ENCODE measurements at places on chromosomes 1 and 21.

- peak; percentile 43 for DNase-seq
Measured at GRCh38 chr1:168234846-168235547, 9.2 kb downstream of the SFT2D2 start.

DNA sequence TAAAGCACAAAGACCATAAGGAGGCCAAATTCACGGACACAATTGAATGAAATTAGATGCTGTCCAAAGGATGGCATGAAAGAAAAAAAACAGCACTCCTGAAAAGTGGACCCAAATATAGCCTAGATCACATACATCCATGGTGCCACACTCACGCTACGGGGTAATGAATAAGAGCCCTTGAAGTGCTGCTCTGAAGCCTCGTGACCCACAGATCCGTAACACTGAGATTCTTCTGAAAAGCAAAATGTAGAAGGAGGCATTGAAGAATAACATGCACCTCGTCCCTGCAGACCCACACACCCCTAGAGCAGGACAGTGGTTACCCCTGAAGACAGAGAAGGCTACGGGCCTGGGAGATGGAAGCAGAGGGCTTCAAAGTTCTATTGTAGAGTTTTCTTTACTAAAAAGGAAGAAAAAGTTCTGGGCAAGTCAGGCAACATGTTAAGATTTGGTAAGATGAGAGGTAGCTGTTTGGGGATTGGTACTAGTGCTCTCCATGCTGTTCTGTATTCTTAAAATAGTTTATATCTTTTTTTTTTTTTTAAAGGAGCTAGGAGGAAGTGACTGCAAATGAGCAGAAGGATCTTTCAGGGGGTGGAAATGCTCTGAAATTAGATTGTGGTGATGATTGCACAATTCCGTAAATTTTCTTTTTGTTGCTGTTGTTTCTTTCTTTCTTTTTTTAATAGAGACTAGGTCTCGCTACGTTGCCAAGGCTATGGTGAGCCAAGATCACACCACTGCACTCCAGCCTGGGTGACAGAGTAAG lies 4.1 kb upstream of the ITGB2 start:
- peak; percentile 71 for DNase-seq

DNA sequence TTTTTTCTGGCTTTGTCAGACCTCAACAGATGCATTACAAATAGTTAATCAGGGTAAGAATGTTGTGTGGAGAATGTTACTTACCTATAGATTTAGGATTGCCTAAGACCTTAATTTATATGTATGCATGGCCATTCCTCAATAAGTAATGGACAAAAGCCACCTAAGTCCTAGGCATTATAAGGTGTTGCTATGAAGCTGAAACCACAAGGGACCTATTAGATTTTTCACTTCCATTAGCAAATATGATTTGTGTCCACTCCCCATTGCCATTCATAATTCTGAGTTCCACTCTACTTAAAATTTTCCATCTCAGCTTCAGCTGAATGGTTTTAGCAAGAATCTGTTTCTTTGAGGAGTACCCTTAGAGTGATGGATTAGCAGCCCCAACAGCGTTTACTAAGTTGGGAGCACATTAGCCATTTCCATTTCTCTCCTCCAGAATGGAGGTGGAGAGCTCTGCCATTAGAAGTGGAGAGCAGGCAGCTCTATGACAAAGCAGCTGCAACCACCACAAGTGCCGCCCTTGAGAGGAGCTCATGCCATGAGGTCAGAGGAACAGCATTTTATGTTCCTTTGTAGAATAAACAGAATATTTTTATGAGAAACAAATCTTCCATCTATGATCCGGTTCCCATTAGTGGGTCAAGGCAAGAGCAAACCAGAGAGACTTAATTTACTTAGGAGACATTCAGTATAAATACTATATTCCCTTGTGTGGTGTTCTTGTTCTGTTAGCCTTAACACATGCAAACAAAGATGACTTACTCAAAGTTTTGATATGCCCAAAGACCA lies 28.9 kb upstream of the C1orf87 start:
- DNase-seq: no peak

- DNase-seq: no peak
Measured at GRCh38 chr1:104574620-104575019, 824.9 kb downstream of the AMY1C start.

- peak; percentile 88 for DNase-seq
Measured at GRCh38 chr21:45460611-45461368, 55.8 kb downstream of the COL18A1 start.

DNA sequence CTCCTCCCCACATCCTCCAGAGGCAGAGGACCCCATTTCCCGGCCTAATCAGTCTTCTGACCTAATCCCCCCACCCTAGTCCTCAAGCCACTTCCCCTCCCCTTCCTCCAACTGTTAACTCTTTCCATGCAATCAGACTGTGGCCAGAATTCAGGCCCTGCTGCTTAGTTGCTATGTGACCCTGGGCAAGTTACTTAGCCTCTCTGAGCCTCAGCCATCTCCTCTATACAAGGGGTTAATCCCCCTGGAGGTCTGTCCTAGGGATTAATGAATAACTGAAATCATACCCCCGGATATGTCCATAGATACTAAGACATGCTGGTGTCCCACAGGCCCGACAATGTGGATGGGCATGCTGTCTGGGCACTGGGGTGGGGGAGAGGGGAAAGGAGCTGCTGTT lies 18.3 kb downstream of the AHDC1 start:
- no peak for DNase-seq

GRCh38 chr1:200448034-200448762 lies 38.4 kb upstream of the ZNF281 start:
- DNase-seq: no peak

GRCh38 chr1:24708938-24709337 lies 36.3 kb upstream of the CLIC4 start:
- DNase-seq: no peak

DNA sequence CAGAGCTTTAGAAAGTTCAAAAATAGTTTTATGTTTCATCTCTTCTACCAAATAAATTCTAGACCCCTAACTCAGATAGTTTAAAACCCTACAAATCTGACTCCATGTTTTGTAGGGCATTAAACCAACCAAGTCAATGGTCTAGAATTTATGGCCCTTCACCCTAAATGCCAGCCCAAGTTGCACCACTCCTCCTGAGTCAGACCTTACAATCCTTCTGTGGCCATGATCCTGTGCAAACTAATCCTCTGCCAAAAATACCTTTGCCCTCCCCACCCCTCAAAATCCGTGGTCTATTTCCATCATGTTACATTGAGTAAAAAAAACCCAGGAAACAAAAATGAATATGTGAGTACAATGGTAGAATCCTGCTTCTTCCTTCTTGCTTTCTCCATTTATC lies 179.3 kb downstream of the NR5A2 start:
- DNase-seq: peak; percentile 70

- no peak for DNase-seq
Measured at GRCh38 chr1:40438391-40439015, 11.8 kb upstream of the ZFP69B start.

GRCh38 chr1:64197076-64197475 lies 6.3 kb upstream of the UBE2U start:
- DNase-seq: no peak

- DNase-seq: peak; percentile 21
Measured at GRCh38 chr1:65952696-65953095, 160.0 kb downstream of the PDE4B start.
